ENCODE measurements at places on chromosomes 5 and 9. TPM values are rescaled to one million over a fixed set of nuclear protein-coding genes. Genes with fewer than 3 reads are reported as not detected.

DNA sequence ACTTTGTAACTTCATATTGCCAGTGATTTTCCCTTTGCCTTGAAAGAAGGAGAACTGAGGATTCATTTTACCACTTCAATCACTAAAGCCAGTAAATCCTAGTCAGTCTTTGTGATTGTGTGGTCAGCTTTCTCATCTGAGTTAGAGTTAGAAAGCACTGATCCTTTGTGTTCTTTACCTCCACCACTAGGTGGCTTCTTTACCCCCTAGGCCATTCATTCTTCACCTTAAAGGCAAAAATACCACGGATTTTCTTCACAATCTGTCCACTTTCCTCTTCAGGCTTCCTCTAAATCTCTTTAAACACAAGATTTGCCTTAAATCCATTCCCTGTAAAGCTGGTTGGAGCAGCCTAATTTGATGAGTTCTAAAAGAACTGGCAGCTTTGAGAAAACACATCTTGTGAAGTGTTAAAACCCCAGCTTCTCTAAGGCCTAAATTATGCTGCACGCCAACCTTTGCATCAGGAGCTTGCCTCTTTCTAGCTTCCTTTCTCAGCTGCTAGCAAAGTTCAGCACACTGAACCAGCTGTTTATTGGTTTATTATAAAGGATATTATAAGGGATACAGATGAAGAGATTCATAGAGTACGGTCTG lies 20.4 kb downstream of the BDP1 start:
- no peaks in the 10 kb centered on the region for H3K4me1 ChIP-seq
- no peaks in the 10 kb centered on the region for H3K36me3 ChIP-seq
- H3K27me3 ChIP-seq, result no peaks in the 10 kb centered on the region
- H3K4me3 ChIP-seq, result no peak overlapping the region

- H3K4me3 ChIP-seq, result no peak overlapping the region
- DNase-seq, result no peak
- H3K27me3 ChIP-seq, result no peaks in the 10 kb centered on the region
Measured at GRCh38 chr9:100443781-100444768, 17.1 kb downstream of the MSANTD3 start.

GRCh38 chr5:59236448-59236847 lies 653.6 kb downstream of the RAB3C start:
- no peaks in the 10 kb centered on the region for H3K4me1 ChIP-seq
- no peak for DNase-seq
- no peaks in the 10 kb centered on the region for H3K27me3 ChIP-seq
- H3K27ac ChIP-seq, result no peak overlapping the region

DNA sequence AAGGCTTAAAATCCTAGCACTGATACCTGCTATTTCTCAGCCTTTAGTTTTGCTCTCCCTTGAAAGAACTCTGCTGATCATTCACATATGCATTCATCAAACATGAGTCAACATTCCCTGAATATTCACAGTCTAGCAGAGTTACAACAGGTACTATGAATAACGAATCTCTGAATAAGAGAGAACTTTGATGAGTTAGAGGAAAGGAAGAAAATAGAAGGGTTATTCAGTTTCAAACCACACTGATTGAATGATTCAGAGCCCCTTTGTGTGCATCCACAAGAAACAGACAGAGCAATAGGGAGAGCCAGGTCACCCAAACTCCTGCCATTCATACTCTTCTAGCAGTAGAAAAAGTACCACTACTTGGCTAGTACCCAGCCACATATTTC lies 36.0 kb downstream of the FOXD1 start:
- no peak for DNase-seq
- H3K36me3 ChIP-seq, result no peaks in the 10 kb centered on the region
- H3K4me1 ChIP-seq, result no peaks in the 10 kb centered on the region
- H3K27ac ChIP-seq, result no peak overlapping the region
- no peak overlapping the region for H3K4me3 ChIP-seq

GRCh38 chr9:135167849-135168655 lies 80.6 kb downstream of the OLFM1 start:
- DNase-seq, result no peak
- no peak overlapping the region for H3K27ac ChIP-seq
- no peaks in the 10 kb centered on the region for H3K36me3 ChIP-seq
- no peaks in the 10 kb centered on the region for H3K4me1 ChIP-seq
- no peak overlapping the region for H3K4me3 ChIP-seq
- no peaks in the 10 kb centered on the region for H3K27me3 ChIP-seq

DNA sequence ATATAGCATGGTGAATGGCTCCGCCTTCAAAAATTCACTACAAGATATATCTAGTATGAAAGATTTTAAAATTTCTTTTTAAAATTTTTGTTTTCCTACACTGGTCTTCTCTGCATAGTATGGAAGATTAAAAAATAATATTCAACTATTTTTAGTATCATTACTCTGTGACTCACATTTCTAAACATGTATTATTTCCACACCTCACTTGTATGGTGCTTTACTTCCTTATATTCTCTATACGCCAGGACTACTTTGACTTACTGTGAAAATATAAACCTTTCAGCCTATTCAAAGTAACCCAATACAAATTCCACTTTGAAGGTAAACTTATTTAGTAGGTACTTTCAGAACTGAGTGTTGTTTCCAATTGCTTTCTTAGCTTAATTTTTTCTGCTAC lies 26.8 kb upstream of the TXNDC8 start:
- H3K27me3 ChIP-seq, result no peaks in the 10 kb centered on the region
- no peak for DNase-seq
- H3K27ac ChIP-seq, result no peak overlapping the region
- H3K36me3 ChIP-seq, result no peaks in the 10 kb centered on the region

GRCh38 chr9:21121595-21122251 lies 19.9 kb downstream of the IFNW1 start:
- DNase-seq, result no peak
- H3K27me3 ChIP-seq, result no peaks in the 10 kb centered on the region
- H3K36me3 ChIP-seq, result no peaks in the 10 kb centered on the region

DNA sequence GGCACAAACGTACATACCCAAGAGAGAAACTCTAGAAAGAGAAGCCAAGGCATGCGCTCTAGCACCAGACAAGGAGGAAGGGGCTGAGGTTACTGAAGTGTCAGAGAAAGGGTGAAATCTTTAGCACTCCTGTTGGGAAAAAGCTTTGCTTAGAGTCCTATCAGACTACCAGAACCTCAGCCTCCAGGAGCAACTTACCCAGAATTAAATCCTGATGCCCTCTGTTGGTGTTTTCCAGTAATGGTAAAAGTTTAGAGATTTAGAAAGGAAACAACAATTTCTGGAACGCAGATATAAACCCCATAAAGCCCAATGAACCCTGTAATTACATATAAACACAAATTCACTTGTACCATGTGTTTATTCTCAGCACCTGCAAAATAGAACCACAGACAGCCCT lies 33.2 kb upstream of the ASTN2 start:
- H3K27ac ChIP-seq, result no peak overlapping the region
- DNase-seq, result no peak
- no peak overlapping the region for H3K4me3 ChIP-seq
- H3K4me1 ChIP-seq, result no peaks in the 10 kb centered on the region

DNA sequence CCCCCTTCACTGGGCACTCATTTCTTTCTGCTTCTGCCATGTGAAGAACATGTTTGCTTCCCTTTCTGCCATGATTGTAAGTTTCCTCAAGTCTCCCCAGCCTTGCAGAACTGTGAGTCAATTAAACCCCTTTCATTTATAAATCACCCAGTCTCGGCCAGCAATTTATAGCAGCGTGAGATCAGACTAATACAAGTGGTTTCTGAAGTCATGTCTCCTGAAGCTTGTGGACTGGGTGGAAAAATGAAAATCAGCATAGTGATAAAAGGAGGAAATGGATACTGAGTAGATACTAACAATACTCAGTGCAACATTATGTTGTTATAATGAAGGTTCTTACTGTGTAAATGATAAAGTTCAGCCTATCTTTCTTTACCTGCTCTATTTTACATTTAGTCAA lies 35.1 kb downstream of the NNT start:
- H3K27ac ChIP-seq, result no peak overlapping the region
- no peaks in the 10 kb centered on the region for H3K4me1 ChIP-seq
- H3K4me3 ChIP-seq, result no peak overlapping the region
- peaks cover 7% of the 10 kb centered on the region for H3K36me3 ChIP-seq

GRCh38 chr9:30172206-30172605 lies 2212.2 kb upstream of the ACO1 start:
- H3K27ac ChIP-seq, result no peak overlapping the region
- no peaks in the 10 kb centered on the region for H3K36me3 ChIP-seq
- H3K4me3 ChIP-seq, result no peak overlapping the region
- DNase-seq, result no peak
- H3K27me3 ChIP-seq, result no peaks in the 10 kb centered on the region

ARHGEF28 gene
- total RNA-seq, result not detected

DNAH5 gene
- total RNA-seq, result not detected

All from B cell (primary cell).